Lung (tissue), 17 donors: ENCODE measurements at places on chromosomes 2 and 18. TPM values are rescaled to one million over a fixed set of nuclear protein-coding genes. Genes with fewer than 3 reads are reported as not detected.

The CDCA7 gene
- polyA plus RNA-seq: 0.69 TPM

The EPHA4 gene
- 2.5 TPM for polyA plus RNA-seq

The TLX2 gene
- polyA plus RNA-seq: not detected

The SNRNP27 gene
- polyA plus RNA-seq: 38.9 TPM

The FEV gene
- not detected for polyA plus RNA-seq

The ANKRD62 gene
- polyA plus RNA-seq: not detected

The ZNF521 gene
- 4.9 TPM for polyA plus RNA-seq

The GALR1 gene
- not detected for polyA plus RNA-seq

The IGFBP5 gene
- polyA plus RNA-seq: 22.2 TPM

The CYBRD1 gene
- polyA plus RNA-seq: 76.7 TPM

The SANBR gene
- 4.1 TPM for polyA plus RNA-seq

The CHMP3 gene
- polyA plus RNA-seq: 127 TPM

The TEX44 gene
- not detected for polyA plus RNA-seq

The FSHR gene
- not detected for polyA plus RNA-seq

The ST6GAL2 gene
- polyA plus RNA-seq: 0.02 TPM

The APCDD1 gene
- 6.8 TPM for polyA plus RNA-seq

The SLC35G4 gene
- not detected for polyA plus RNA-seq

The TXNDC2 gene
- 0.16 TPM for polyA plus RNA-seq

The RPS27A gene
- 1,640 TPM for polyA plus RNA-seq

The SRD5A2 gene
- polyA plus RNA-seq: 1.8 TPM

The LRATD1 gene
- 3.7 TPM for polyA plus RNA-seq

The CCDC85A gene
- polyA plus RNA-seq: 1.7 TPM
